ENCODE measurements at places on chromosomes 1 and 21. TPM values are rescaled to one million over a fixed set of nuclear protein-coding genes. Genes with fewer than 3 reads are reported as not detected.

The SPRR2G gene
- not detected for total RNA-seq

The CFH gene
- total RNA-seq = 30.6 TPM

The C1orf87 gene
- not detected for total RNA-seq

The CRYAA gene
- not detected for total RNA-seq

The HMGCS2 gene
- not detected for total RNA-seq

The NR5A2 gene
- not detected for total RNA-seq

The PPFIA4 gene
- total RNA-seq = 0.89 TPM

The NHLH2 gene
- not detected for total RNA-seq
